Foreskin melanocyte (primary cell): ENCODE measurements at places on chromosomes 3 and 15.

DNA sequence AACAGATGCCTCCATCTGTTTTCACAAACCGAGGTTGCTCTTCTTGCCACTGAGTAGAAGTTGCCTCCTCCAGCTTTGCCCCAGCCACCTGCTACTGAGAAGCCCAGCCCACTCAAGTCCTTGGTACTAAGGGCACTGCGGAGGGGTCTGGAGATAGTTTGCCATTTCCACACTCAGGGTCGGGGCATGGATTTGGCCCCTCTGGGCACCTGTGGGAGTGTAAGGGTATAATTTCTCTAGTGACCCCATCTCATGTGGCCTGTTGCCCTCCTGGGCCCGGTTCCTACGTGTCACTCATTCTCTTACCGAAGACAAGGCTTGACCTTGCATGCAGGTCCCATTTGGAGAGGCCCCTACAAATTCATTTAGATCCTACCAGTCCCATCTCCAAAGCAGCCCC is 79.0 kb downstream of the THSD4 start:
- no peak for DNase-seq

DNA sequence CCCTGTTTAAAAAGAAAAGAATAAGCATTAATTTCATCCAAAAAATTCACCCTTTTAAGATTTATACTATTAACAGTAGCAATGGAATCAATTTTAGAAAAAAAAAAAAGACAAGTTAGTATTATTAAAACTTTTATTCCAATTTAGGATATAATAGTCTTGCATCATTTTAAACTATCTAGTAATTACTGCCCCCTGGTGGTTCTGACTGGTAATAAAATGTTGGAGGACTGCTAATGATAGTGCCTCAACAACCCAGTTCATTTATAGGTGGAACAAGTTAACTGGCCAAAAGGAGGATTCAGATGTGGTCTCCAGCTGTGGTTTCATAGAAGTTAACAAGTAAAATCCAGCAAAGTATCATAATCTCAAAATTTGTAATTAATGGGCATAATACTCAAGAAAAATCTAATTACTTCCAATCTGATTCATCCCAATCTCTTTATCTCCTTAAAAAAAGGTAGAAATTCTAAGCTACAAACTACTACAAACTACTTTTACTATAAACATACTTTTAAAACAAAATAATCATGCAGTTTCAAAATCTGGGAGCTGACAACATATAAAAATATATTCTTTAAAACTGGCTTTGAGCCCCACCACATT is 30.7 kb upstream of the WDR49 start:
- peak; percentile 49 for DNase-seq

DNA sequence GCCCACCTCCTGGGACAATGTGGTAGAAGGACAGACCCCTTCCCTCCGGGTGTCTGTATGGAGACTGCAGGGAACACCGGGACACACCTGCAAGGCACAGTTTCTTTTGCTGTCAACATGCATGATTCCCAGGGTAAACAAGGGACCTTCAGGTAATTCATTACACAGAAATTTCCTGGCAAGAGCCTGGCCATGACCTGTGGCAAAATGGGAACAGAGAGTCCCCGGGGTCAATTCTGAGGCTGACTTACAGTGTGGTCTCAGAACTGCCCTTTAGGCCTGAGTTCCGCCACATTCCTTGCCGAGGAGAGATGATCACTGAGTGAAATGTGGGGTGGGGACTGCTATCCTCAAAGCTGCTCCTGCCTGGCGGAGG is 6.3 kb downstream of the STARD5 start:
- no peak for DNase-seq

- no peak for DNase-seq
Measured at GRCh38 chr3:38842266-38842965, 26.4 kb upstream of the SCN10A start.

DNA sequence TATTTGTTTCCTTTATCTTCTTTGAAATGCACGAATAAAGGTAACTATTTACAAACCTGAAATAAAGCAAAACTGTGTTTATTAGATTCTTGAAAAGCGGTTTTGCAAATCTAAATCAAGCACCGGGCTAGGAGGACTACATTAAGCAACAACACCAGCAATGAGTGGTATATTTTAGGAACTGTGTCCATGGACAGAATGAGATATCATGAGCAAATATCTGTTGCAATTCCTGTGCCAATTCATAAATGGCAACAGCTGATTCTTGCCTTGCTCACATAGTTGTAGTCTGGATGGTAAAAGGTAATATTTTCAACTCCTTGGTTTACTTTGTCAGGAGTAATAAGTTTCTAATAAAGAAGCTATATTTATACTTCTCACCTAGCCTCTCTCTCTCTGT is 403.3 kb downstream of the LPP start:
- no peak for DNase-seq

- no peak for DNase-seq
Measured at GRCh38 chr15:42108189-42108588, 13.8 kb upstream of the PLA2G4D start.
